ENCODE measurements at places on chromosomes 4 and X.

DNA sequence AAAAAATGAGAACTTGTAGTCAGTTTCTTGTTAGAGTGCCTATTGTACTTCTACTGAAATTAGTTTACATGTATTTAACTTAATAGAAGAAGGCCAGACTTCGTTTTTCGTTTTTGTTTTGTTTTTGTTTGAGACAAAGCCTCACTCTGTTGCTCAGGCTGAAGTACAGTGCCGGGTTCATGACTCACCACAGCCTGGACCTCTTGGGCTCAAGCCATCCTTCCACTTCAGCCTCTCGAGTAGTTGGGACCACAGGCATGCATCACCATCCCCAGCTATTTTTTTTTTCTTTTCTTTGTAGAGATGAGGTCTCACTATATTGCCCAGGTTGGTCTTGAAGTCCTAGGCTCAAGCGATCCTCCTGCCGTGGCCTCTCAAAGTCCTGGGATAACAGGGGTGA is 793.9 kb downstream of the ADGRL3 start:
- no peak for DNase-seq

DNA sequence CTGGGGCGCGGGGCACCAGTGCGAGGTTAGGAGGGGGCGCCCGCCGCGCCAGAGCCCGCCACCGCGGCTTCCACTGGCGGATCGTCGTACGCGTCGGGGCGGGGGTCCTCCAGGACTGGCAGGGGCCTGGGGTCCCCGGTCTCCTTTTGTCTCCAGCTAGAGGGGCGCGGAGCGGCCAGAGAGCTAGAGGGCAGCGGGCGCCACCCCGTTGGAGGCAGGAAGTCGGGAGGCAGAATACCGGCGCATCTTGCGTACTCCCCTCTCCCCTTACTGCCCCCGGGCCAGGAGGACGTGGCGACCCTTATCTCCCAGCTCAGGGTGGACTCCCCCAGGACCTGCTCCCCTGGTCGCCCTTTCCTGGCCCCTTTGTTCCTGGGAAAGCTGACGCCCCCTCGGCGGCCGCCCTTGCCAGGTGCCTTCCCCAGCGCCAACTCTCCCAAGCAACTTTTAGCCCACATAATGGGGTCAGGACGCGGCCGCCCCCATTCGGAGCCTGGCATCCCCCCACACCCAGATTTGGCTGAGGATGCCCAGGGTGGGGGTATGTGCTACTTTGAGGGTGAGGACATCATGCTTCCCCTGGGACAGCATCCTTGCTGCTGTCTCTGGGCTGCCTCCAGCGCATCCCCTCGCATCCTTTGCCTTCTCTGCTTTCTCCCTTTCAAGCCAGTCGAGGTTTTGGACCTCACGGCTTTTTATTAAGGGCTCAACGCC is 933 bp downstream of the CNKSR2 start:
- no peak for DNase-seq

GRCh38 chr4:26220696-26221095 is 100.1 kb upstream of the RBPJ start:
- no peak for DNase-seq

GRCh38 chr4:7460566-7460965 is 25.8 kb upstream of the PSAPL1 start:
- no peak for DNase-seq

DNA sequence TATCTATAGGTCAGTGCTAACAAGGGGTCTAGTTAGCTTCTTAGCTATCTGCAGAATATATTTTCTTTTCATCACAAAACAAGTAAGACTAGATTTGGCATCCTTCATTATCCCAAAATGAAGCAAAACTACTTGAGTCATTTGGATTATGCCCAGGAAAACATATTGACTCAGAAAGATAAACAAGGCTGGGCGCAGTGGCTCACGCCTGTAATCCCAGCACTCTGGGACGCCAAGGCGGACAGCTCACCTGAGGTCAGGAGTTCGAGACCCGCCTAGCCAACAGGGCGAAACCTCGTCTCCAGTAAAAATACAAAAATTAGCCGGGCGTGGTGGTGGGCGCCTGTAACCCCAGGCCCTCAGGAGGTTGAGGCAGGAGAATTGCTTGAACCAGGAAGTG is 18.0 kb upstream of the MND1 start:
- DNase-seq, result no peak

- no peak for DNase-seq
Measured at GRCh38 chr4:110610620-110610939, 12.3 kb downstream of the PITX2 start.

DNA sequence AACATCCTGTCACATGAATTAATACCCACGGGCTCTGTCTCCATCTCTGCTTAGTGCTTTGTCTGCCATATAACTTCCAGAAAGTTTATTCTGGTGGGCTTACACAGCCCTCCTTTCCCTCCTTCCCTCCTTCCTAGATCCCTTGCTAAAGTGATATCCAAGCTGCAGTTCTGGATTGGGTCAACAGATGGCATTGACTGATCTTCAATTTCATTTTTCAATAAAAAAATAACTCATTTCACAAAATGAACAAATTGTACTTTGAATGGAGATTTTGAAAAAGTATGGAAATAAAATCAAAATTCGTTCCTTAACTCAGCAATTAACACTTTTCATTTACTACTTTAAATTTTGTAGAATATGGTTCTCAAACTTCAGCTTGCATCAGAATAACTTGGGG is 94.9 kb downstream of the NXF2 start:
- no peak for DNase-seq

DNA sequence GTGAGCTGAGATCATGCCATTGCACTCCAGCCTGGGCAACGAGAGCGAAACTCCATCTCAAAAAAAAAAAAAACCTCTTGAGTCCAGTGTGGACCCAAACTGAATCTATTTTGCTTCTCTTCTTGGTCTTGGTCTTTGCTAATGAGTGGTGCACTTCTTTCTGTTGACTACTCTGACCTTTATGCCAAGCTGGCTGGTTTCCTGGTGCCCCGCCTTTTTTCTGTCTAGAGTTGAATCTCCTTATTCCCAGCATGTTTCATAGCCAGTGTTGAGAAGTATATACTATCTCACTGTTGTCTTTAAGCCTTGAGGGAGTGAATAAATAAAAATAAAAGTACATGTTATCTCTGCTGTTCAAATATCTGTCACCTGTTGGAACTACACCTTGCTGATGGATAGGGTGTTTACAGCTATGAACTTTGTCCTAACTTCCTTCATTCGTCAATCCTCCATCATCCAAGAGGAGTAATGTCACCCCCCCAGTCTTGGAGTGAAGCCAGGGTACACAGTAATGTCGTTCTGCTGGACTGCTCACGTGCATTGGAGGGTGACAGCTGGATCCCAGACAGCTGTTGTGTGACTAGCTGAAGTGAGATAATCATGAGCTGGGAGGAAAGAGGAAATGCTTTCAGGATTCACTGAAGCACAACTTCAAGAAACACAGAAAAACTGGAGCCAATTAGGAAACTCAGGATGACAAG is 99.3 kb upstream of the PRKG2 start:
- no peak for DNase-seq

- no peak for DNase-seq
Measured at GRCh38 chrX:103183912-103184311, 31.0 kb upstream of the BEX4 start.

DNA sequence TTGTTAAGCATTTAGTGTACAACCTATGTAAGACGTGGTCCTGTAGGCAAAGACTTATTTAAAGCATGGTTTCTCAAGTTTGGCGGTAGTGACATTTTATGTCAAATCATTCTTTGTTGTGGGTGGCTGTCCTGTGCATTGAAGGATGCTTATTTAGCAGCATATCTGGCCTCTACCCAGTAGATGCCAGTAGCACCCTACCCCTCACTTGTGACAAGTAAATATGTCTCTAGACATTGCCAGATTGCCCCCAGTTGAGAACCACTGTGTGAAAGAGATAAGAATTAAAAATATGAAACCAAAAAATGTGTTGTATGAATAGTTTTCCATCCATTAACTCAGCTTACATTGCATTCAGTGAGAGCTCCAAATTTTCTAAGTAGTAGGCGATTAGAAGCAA is 25.5 kb downstream of the MMAA start:
- no peak for DNase-seq

GRCh38 chr4:106687026-106687425 is 318.4 kb upstream of the GIMD1 start:
- no peak for DNase-seq

GRCh38 chrX:1719270-1719669 is 104.4 kb downstream of the ASMT start:
- DNase-seq, result no peak

DNA sequence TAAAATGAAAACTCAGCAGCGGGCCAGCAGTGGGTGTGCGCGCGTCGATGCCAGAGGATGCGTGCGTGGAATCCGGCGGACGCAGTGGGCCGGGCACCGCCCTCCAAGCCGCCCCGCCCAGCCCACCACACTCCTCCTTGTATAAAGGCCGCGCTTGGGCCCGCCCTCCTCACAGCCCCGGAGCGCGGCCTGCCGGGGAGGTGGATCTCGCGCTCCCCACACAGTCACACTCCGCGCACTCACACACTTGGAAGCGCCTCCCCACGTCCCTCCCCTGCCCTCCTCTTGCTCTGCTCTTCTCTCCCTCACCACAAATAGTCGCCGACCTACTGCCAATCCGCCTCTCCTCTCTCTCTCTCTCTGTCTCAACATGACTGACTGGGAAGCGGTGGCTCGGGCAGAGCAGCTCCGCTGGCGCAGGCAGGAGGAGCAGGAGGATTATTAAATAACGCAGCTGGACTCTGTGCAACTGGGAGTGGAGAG is at the start of gene CCSER1:
TSS of gene CCSER1 (plus strand) at position 172 of the 483 bp plus-strand sequence.
- DNase-seq, result peak; percentile 77

DNA sequence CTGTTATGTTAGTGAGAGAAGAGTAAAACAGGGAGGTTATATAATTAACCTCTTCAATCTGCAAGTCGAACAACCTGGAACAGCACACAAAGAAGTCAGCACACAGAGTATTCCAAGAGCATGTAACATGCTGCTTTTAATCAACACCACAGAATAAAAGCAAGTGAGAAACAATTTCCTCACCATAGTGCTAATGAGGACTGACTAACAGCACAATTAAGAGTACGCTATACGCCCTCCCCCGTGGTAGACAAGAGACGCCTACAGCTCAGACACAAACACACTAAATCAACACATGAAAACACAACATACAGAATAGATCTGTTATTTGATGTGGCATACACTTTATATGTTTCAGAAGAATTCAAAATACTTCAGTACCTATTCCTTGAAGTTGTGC is 103.0 kb downstream of the PPP3CA start:
- DNase-seq, result no peak

- no peak for DNase-seq
Measured at GRCh38 chr4:56739066-56739777, 58.1 kb upstream of the HOPX start.

- no peak for DNase-seq
Measured at GRCh38 chr4:152684007-152684406, 4.2 kb upstream of the TMEM154 start.

GRCh38 chr4:16705341-16705740 is 193.1 kb downstream of the LDB2 start:
- no peak for DNase-seq

DNA sequence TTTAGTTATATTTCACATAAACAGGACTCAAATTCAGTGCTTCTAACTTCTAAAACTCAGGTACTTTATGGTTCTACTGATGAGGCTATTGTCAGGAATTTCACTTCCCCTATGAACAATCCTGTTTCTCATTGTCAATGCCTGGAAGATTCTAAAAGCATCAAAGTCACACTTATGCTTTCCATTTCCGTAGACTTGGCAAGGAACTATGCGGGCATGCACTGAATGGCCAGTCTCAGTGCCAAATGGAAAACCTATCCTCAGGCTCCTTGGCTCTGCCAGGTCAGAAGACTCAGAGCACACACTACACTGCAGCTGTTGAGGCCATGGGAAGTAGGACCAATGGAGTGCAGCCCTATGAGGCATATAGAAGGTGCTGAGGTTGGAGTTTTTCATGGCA is 97.0 kb upstream of the PTPN13 start:
- DNase-seq, result no peak

DNA sequence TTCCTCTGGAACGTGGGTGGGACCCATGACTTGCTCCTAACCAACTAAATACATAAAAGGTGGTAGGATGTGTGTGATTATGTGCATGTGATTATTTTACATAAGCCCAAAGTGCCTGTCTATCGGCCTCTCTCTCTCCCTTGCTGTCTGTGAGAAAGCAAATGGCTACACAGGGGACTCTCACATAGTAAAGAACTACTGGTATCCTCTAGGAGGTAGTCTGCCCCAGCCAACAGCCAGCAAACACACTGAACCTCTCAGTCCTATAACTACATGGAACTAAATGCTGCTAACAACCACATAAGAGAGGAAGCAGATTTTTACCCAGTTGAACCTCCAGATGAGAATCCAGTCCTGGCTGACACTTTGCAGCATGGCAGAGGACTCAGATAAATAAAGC is 1249.4 kb downstream of the ADGRL3 start:
- DNase-seq, result no peak

DNA sequence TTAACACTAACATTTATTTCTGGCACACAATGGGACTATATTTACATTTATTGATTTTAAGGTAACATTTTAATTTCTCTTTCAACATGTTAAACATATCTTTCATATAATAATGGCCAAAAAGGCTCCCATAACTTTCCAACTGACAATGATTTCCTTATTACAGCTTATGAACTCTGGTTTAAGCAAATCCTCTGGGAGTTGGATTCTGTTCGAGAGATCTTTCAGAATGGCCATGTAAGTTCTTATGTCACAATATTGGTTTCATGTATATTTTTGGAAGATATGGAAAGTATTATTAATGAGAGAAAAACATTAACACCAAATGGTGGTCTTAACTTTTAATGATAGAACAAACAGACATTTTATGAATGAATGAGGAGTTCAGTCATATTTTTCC is 4.1 kb downstream of the TDO2 start:
- DNase-seq, result no peak

DNA sequence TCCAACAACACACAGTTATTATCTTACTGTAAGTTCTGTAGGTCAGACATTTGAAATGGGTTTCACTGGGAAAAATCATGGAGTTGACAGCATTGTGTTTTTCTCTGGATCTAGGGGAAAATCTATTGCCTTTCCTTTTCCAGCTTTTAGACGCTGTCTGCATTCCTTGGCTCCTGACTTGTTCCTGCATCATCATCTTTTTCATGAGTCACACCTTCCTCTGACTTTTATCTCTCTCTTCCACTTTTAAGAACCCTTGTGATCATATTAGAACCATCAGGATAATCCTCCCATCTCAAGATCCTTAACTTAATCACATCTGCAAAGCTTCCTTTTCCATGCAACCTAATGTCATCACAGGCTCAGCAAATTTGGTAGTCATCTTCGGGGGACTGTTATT is 1454.8 kb downstream of the RPA4 start:
- no peak for DNase-seq
